T1000 (cell line): ENCODE measurements at places on chromosomes 3 and 15.

GRCh38 chr3:16295298-16295890, 30.4 kb downstream of the OXNAD1 start:
- DNase-seq = no peak

DNA sequence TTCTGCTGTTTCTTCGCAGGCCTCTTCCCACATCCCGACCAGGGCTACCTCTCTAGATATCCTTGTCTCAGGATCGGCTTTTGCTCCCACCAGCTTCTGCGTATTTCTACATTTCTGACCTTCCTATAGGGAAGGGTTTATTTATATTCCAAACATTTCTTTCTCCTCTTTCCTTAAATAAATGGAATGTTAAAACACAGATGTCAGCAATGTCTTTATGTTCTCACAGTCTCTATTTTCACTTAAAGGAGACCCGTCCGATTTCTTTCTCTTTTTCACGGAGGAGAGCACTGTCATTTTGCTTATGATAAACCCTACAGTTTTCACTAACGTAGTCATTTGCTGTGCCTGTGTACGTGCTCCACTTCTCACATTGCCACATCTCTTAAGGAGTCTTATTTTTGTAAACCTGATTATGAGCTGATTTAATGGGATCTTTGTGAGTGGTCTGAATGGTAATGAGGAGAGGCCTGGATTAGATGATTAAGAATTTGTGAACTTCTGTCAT, 630 bp downstream of the KIF15 start:
- DNase-seq = no peak

GRCh38 chr3:43854916-43855315, 164.2 kb downstream of the ABHD5 start:
- no peak for DNase-seq

DNA sequence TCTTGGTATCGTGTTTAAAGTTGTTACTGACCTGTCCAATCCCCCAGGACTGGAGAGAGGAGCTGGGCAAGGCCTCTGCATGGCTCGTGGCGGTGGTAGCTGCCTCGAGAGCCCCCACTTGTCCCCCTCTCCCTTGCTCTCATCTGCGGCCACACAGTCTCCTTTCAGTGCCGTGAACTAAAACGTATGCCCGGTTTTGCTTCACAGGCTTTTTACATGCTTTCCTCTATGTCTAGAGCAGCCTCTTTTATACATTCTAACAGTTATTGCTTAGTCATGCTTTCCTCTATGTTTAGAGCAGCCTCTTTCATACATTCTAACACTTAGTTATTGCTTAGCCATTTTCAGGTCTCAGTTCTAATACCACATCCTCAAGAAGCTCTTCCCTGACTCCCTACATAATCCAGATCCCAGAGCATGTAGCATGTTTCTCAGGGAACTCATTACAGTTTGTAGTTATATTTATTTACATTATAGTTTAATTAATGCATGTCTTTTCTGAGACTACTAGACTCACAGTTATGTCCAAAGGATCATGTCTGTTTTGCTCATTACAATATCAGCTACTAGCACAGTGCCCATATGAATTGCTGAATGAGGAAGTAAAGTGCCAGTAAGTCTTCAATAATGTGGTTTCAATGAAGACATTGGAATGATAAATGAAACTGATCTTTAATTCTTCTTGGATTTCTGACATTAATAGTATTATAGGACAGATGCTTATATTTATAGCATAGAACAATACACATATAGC, 66.5 kb upstream of the TBL1XR1 start:
- DNase-seq = no peak

DNA sequence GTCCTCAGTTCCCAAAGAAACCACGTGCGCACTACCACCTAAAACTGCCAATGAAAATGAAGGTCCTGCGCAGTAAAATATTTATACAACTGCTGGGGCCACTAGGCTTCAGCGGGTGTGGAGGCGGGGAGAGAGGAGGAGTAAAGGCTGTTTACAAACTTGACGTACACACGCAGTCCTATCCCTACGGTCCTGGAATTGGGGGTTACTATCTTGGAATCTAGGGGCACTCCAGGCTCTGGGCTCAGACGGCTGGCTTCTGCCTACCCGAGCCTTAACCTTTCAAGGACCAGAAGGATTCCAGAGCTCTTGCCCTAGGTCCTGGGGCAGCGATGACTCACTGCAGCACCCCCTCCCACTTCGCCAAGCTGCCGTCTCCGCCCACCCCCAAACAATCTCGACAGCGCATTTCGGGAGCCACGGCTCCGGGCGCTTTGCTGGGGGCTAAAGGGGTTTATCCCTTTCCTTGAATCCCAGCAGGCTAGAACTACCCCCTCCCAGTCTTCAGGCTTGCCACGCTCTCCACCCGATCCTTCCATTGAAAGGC, 3.0 kb downstream of the ADAMTS9 start:
- peak; percentile 56 for DNase-seq
